AG10803 (cell line): ENCODE measurements at places on chromosomes 6 and 20.

DNA sequence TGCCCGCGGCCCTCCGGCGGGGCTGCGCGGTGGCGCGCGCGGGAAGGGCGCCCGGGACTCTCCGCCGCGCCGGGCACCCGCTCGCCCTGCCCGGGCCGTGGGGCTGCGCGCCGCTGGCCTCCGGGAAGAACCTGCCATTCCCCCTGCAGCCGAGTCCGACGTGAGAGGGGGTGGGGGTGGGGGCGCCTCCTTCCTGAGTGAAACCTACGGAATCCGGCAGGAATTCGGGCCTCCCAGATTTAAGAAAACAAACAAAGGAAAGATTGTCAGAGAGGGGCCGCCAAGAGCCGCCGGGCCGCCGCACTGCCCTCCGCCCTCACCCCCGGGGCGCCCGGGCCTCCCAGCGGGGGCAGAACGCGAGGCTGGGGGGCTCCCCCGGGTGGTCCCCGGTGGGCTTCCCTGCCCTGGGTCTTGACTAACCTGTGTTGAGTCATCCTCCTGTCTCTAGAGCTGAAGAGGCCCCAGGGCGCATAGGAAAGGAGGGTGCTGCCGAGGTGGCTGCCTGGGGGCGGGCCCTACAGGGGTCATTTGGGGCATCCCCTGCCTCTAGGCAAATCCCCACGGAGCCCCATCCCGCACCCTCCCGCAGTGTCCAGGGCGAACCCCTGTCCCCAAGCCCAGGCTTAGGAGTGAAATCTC, 42.2 kb upstream of the FOXP4 start:
- peak; percentile 42 for DNase-seq

DNA sequence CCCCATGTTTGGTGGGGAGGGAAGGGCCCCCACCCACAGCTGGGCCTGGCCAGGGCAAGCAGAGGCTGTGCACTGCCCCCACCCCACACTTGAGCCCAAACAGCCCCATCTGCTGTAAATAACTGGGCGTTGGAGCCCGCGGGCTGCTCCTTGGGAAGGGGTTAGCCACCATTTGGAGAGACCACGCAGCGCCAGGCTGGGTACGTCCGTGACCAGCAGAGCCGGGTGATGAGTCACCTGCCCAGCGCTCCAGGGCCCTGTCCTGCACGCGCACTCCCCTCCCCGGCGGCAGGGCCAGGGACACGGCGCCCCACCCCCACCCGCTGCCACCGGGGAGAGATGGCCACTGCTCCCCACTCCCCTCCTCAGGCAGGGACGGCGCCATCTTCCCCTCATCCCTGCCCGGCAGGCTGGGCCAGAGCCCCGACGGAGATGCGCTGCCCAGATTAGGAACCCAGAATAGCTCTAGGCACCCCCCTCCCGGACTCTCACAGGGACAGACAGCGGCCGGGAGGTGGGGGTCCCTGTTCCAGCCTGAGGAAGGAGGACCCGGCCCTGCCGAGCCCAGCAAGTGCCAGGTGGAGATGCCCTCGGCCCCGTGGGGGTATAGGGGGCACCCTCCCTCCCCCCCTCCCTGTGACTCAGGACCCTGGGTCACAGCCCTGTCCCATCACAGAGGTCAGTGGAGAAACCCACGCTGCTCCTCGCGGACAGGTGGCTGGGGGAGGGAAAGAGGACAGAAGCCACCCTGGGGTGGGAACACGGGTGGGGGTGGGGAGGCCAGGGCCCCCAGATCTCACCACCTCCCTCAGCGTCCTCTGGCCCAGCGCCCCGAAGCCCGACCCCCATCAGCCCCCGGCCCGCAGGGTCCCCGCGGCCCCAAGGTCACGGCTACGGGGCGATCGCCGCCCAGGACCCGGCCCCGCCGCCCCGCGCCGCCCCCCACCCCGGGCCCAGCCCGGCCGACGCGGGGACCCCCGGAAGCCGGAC, 642 bp downstream of the EEF1A2 start:
- peak; percentile 30 for DNase-seq

DNA sequence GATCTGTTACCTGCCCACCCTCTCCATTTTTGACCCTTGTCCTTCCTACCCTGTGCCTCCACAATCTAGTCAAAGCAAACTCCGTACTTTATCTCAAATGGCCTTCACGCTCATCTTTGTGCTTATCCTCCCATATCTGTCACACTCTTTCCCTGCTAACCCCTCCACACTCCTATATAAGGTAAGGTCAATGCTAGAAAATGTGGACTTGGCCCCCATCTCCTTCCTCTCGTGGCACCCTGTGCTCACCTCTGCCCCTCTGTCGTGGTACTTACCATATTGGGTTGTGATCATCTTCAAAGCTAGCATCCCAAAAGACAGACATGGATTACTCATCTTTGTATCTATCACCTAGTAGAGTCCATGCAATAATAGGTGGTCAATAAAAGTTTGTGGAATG, 127.6 kb upstream of the FOXQ1 start:
- no peak for DNase-seq

GRCh38 chr6:73691512-73691911, 4.5 kb upstream of the CD109 start:
- no peak for DNase-seq

DNA sequence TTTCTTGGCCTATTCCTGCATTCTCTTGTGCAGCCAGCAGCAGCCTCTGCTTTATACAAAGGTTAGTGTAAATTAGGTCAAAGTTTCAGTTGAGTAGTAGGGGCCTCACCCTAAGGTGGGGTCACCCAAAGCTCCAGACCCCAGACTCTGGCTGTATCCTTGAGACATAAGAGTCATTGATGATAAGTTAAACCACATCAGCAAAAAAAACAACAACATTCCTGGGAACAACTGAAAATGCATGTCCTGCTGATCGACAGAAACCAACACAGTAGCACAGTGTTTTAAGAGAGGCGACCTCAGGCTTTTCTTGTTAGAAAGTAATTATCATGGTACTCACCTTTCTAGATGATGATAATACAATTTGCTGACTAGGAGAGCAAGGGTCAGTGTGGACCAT, 52.6 kb downstream of the TFAP2A start:
- no peak for DNase-seq

- peak; percentile 60 for DNase-seq
Measured at GRCh38 chr6:22025468-22026163, 271.2 kb downstream of the PRL start.

GRCh38 chr6:154301086-154301625, 55.4 kb downstream of the IPCEF1 start:
- no peak for DNase-seq

DNA sequence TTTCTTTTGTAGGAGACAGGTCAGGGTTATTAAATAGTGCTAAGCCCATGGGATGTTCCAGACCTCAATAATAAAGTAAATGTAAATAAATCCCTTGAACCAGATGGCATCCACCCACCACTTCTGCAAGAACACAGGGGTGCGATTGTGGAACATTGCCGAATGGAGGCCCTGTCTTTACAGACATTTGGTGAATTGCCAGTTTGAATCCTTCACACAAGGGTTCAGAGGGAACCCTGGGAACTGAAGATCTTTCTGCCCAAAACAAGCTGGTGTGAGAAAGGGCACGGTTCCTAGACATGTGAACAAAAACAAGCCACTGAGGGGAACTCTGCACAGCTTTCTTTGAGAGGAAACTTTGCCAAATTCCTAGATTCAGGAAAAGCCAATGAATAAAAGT, 30.2 kb upstream of the RNF8 start:
- DNase-seq, result peak; percentile 9

GRCh38 chr20:48154040-48154765, 368.9 kb upstream of the SULF2 start:
- no peak for DNase-seq
